ENCODE measurements at places on chromosomes 7 and 10.

DNA sequence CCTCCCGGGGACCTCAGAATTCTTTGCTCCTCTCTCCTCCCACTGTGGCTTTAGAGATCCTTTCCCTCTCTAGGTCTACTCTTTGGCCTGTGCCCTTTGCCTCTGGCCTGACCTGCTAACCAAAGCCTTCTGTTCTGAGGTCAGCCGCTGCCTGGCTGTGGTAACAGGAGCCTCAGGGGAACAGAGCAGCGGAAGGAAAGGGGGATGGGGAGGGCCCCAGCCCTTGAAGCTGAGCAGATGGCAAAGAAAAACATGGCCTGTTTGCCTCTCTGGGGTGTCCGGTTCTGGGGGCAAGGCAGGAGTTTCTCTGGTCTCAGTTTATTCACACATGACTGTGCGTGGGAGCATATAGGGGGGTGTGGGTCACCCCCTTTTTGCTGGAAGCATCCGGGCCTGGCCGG, 28.2 kb downstream of the COL26A1 start:
- no peak for DNase-seq

GRCh38 chr10:79195091-79195923, 126.5 kb downstream of the ZMIZ1 start:
- DNase-seq, result peak; percentile 79

DNA sequence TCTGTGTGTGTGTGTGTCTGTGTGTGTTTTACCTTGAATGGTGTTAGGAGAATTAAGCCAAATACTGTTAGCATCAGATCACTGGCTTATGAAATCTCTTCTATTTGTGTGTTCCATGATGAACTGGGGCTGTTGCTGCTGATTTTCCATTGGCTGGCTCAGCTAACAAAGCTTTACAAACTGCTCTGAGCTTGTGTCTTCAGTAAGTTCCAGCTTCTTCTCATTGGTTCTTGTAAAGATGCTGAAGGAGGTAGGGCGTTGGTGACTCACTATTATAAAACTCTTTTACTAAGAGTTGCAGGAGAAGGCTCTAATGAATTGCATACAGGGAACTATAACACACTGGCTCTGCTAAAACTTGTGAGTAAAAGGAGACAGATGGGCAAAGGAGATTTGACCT, 136.4 kb upstream of the PRKCQ start:
- DNase-seq, result no peak

GRCh38 chr10:132443983-132444876, 47.2 kb downstream of the PWWP2B start:
- DNase-seq, result no peak

- peak; percentile 26 for DNase-seq
Observed at GRCh38 chr7:117110480-117111315, 157.4 kb downstream of the ST7 start.

GRCh38 chr10:29514306-29514705, 120.5 kb downstream of the SVIL start:
- DNase-seq, result no peak

DNA sequence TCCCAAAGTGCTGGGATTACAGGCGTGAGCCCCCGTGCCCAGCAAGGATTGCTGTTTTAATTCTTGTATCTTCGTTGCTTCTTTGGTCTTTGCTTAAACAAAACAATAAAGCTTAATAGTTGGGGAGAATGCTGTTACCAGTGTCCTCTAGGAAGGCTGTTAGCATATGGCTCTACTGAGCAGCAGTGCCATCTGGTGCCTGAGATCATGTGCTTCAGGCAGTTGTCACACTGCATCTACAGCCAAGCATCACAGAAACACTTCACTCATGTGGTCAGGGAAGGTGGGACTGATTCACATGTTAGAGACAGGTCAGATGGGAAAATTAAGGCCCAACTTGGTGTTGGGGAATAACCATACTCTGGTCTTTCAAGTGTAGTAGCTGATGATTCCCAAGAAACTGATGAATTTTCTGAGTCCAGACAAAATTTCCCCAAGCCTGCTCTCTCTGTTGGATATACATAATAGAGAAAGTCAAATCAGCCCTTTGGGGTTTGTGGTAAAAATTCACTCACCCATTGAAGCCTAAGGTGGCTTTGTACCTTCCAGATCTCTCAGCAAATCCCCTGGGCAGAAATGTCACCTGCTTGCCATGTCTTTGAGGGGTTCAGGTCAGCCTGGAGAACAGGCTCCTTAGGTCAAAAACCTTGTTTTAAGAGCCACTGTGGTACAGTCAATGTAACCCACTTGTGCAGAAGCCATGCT, 28.4 kb downstream of the UBE2D4 start:
- no peak for DNase-seq

DNA sequence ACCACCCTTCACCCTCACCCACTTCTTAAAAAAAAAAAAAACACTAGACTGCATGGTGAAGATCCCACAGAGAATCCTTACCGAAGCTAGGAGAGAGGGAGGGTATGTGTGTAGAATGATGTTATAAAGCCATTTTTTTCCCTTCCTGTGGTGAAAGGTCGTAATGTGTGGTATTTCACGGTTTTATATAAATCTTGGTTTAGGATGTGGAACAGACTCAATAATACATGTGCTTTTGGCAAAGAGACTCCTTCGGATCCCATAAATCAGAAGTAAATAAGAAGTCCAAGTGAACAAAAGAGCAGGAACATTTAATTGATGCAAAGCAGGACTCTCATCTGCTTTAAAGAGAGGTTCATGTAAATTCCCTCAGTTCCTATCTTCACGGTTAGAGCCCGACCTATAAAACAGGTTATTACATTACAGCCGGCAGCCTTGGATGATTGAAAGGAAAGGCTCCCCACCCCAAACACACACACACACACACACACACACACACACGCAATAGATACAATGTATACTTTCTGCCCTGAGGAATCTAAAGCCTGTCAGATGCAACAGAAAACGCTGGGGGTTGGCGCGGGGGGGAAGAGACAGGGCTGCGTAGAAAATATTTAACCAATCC, 8.8 kb downstream of the DLX5 start:
- DNase-seq, result no peak

- no peak for DNase-seq
Observed at GRCh38 chr10:50992972-50993766, 81.1 kb upstream of the PRKG1 start.

DNA sequence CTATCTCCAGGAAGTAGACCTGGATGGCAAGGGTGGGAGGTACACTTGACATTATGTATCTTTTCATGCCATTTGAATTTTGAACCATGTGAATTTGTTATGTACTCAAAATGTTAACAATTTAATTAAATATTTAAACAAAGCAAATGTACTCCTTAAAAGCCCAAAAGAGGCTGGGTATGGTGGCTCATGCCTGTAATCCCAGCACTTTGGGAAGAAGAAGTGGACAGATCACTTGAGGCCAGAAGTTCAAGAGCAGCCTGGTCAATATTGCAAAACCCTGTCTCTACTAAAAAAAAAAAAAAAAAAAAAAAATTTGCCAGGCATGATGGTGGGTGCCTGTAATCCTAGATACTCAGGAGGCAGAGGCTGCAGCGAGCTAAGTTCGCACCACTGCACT, 136.9 kb upstream of the ASAH2 start:
- DNase-seq, result no peak

DNA sequence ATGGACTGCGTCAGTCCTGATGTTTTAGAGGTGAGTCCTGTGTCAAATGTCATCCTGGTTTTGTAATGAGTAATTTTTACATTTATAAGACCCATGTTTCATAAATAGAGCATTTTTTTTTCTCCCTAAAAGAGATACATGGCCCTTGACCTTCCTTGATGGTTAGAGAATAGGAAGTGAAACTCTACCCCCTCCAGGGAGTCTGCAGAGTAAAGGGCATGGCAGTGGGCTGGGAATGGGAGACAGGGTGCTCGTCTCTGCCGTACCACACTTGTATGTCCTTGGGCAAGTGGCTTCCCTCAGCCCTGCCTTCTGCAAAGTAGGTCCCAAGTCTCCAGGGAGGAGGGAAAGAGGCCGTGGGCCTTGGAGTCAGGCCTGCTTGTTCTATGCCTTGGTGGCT, 63.9 kb downstream of the WDFY4 start:
- peak; percentile 21 for DNase-seq

- no peak for DNase-seq
Observed at GRCh38 chr10:112421731-112422130, 25.0 kb downstream of the ZDHHC6 start.

DNA sequence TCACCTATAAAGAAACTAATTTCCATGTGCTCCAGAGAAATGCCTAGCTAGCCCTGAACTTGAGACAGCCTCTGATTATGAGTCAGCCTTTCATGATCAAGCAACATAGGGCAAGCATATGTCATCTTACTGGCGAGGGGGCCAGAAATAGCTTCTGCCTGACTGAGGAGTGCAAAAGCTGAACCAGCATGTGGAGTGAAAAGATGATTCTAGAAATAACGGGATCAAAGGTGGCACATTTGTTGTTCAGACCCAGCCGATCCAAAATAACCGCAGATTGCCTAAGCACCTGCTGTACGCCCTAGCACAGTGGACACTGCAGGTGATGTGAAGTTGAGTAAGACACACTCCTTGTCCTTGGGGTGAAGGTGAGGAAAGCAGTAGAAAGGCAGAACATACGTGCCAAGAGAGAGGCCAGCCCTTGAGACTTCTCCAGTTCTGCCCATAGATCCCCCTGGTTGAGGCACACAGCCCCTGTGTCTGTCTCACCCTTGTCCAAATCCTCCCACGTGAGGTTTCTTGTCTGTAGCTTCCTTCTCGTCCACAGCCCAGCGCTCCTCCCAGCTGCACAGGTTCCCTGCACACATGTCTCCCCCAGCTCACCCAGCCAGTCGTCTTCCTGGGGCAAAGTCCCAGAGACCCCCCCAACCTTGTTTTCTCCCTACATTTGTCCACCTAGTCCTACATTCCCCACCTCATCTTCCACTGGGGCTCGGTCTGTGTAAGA, 2.8 kb upstream of the BCL7B start:
- DNase-seq, result no peak

- DNase-seq, result no peak
Observed at GRCh38 chr10:101001659-101002035, 2.0 kb downstream of the LZTS2 start.

DNA sequence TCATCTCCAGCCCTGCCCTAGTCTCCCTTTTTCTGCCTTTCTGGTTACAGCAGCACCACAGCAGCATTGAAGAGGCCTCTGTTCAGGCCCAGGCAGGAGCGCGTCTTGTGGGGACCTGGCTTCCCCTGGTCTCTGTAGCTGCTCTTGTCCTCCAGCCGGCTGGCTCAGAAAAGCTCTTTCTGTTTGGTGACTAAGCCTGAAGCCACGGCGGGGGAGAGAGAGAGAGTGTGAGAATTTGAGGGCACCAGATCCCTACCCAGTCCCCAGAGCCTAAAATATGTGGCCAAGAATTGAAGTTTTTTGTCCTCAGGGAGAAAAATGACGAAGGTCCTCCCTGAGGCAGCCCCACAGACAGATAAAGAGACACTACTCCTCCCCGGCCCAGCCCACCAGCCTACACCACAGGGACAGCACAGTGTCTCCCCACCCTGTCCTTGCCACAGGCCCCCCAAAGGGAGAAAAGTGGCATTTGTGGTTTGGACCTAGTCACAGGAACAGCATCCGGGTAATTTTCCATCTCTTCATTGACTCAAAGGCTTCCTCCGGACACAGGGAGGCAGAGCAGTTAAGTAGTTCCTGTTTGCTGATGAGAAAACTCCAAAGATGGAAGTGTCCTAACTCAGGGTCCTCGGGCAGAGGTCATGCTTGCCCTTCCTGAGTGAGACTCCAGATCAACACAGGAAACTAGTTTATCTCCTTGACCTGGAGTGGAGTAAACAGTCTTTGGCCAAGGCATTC, 13.3 kb upstream of the FAM180A start:
- no peak for DNase-seq

DNA sequence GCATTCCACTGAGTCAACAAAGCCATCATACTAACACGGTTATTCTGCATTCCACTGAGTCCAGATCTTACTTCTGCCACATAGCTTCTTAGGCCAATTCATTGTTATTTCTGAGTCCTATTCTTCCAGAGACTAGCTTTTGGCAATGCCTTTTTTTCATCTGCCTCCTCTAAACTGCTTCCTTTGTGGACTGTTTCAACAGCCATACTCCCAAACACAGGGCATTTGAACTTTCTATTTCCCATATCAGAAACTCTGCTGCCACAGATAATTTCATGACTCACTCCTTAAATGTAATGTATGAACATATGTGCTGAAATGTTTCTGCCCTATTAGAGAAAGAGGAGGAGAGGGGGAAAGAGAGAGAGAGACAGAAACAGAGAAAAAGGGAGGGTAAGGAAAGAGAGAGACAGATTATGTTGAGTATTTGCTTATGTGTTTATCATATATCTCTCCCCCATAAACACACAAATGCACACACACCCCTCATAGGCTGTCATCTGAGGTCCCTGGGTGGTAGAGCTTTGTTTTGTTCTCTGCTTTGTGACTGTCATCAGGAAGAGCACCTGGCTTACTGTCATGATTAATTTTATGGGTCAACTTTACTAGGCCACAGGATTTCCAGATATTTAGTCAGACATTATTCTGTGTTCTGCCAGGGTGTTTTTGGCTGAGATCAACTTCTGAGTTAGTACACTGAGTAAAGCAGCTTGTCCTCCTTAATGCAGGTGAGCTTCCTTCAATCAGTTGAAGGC, 308.0 kb upstream of the KCND2 start:
- no peak for DNase-seq

- no peak for DNase-seq
Observed at GRCh38 chr7:56083150-56083785, 9.5 kb downstream of the PHKG1 start.

GRCh38 chr10:28020080-28020860, 21.4 kb upstream of the ODAD2 start:
- no peak for DNase-seq

DNA sequence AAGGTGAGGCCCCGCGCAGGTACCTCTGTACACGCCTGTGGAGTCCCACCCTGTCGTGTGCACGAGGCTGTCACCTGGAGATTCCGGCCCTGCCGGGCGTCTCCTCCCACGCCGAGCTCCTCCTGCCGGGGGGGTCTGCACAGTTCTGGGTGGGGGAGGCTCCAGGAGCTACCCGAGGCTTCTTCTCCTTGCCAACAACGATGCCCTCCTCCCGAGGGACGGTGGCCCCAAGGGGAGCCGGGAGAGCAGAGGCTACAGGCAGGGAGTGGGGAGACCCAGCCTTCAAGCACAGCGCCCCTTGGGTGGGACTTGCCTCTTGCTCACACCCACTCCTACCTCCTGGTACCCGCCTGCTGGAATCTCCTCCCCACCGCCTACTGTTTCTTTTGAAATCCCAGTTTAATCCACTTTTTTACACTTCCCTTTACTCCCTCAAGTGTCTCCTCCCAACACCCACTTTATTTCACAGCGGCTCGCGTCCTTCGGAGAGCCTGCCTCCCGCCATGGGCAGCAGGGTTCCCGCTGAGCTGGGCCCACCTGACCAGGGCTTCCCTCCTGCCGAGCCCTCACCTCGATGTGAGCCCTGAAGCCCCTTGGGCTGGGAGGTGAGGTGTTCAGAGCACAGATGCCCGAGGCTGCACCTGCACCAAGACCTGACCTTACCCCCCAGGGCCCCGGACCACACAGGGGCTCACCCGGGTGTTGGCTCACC, 338.1 kb downstream of the DNAJB6 start:
- DNase-seq, result no peak
